H7 (cell line): ENCODE measurements at places on chromosomes 6 and 20.

- DNase-seq: no peak
Observed at GRCh38 chr6:148460876-148461646, 118.4 kb downstream of the SASH1 start.

DNA sequence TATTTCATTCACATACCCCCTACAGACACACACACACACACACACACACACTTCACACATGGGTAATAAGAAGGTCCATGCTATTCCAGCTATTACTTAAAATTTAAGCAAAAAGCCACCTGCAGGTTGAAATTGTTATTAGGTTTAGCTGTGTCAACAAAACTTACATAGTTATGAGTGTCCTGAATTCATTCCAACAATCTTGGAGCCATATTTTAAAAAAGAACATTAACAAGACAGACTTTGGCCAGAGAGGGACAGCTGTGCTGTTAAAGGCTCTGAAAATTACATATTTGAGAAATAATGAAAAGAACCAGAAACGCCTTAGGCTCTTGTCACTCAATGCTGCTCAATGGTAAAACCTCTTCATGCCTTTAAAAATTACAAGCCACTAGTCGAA is 455.3 kb downstream of the EPM2A start:
- no peak for DNase-seq

GRCh38 chr6:99349171-99350141 is at the start of gene FAXC:
FAXC (minus strand) TSS chr6:99349674; CDS start chr6:99349372, 302 bp downstream.
- peak; percentile 90 for DNase-seq

DNA sequence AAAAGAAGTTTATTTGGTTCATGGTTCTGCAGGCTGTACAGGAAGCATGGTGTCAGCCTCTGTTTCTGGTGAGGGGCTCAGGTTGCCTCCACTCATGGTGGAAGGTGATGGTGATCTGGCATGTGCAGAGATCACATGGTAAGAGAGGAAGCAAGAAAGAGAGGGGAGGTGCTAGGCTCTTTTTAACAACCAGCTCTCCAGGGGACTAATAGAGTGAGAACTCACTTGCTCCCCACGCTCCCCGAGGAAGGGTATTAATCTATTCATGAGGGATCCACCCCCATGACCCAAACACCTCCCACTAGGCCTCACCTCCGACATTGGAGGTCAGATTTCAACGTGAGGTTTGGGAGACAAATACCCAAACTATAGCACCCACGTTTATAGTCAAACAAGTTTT is 4.0 kb upstream of the GJB7 start:
- DNase-seq: no peak

DNA sequence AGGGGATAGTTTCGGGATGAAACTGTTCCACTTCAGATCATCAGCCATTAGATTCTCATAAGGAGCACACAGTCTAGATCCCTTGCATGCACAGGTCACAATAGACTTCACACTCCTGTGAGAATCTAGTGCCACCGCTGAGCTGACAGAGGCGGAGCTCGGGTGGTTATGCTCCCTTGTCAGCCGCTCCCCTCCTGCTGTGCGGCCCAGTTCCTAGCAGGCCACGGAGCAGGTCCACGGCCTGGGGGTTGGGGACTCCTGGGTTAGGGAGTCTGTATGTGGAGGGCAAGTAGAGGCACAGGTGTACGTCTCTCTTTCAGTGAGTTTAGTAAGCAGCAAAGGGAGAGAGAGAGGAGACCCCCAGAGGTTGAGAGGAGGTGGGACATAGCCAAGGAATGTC is 30.5 kb upstream of the MDFI start:
- no peak for DNase-seq

DNA sequence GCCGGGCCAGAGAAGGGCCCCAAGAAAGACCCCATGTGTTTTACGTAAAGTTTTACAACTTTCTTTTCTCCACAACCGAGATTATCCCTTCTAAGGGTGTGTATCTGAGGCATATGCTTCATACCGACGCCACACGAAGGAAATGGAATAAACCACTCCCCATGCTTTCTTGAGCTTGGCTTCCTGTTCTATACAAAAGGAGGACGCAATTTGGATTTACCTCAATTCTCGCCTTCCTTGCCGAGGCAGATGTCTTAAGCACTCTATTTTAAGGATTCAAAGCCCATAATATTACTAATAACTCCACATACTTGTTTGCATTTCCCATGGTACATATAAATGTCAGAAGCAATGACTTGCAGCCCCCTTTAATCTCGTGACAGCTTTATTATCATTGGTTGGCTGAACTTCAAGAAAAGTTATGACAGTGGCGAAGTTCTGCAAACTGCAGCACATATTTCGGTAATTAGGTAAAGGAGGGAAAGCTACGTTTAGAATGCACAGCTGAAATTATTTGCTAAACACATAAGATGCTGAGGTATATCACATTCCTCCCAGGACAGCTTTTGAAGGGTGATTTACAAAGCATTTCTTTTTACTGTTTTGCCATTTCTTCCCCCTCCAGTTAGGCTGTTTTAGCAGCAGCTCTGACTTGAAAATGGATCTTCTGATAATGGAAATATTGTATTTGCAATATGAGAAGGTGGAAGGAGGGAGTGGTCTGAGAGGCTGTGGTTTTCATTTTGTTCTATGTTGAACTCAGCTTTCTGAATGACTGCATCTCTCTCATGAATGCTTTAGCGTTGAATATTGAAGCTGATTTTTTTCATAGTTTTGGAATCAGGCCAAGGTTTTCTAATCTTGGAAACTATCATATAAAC is 330.5 kb downstream of the EPHA7 start:
- DNase-seq: no peak

DNA sequence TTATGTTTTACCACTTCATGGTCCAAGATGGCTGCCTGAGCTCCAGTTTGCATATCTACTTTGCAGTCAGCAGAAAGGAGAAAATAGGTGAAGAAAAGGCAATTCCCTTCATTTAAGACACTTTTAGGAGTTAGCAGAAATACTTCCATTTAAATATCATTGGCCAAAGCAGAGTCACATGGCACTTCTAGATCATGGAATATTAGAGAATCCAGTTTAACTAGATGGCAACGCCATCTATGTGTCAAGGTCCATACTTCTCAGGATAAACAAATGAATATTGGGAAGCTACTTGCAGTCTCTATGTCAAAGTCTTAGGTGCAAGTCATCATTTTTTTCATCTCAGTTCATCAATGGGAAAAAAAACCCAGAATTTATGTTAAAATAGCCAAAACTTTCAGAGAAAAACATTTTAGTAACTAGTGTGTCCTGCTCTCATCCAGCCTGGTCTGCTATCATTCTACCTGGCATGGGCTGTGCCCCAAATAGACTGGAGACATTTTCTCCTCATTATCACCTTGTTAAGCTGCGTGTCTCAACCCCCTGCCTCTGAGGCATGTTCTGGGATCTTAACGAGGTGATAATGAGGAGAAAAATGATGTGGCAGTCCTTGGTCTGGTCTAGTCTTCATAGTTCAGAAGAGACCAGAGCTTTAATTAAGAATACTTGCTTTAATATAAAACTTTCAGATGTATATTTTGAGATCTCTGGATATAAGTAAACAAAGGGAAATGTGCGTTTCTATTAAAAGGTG is 227.3 kb downstream of the TBX18 start:
- no peak for DNase-seq

DNA sequence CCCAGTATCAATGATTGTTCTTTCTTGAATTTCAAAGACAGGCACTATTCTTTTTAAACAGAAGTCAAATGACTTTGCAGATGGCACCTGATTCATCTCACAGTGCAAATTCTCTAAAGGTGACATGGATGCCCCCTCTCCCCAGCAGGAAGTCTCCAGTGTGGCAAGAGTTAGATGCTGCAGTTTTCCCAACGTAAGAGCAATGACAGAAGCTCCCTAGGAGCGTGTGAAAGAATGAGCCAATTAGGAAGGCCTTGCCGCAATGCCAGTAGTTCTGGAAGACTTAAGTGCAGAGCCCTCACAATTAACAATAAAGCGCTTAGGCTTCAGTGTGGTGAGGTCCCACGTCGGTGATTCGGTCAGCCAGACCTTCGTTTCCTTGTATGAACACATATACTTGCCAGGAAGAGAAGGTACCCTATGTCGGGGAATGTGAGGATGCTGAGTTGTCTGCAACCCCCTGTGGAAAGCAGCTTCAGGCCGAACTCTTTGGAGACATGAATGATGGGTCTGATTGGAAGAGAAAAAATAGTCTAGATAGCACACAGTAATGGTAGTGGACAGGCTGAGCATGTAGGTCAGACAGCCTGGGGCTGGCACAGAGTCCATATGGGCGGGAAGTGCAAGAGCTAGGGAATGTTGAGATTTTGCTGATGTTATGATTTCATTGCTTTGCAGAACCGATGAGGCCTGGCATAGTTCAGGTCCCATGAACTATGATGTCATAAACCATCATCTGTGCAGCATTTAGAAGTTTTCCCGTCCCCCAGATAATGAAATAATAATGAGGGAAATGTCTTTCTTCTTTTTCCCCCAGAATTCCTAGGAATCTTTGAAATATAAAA is 132.6 kb downstream of the PHACTR1 start:
- DNase-seq: no peak

DNA sequence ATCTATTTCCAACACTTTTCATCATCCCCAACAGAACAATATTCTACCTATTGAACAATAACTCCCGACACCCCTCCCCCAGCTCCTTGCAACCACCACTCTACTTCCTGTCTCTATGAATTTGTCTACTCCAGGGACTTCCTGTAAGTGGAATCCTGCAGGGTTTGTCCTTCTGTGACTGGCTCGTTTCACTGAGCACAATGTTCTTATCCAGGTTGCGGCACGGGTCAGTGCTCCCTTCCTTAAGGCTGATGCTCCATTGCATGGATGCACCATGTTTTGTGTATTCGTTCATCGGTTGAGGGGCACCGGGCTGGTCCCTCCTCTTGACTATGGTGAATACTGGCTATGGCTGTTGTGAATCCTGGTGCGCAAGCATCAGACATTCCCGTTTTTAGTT is 163.2 kb downstream of the TBXT start:
- DNase-seq: no peak

DNA sequence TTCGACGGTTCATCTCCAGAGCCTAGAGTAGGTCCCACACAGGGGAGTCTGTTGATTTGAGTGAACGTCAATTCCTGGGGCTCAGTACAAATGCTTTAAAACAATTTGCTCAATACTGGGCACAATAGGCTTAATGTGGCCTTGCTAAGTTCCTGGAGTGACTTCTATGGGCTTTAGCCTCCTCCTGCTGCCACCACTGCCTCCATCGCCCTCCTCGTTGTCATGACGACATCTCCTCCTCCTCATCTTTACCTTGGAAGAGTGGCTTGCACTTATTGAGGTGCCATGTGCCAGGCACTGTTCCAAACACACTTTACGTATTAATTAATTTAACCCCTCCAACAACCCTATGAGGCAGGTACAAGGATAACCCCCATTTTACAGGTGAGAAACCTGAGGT is 11.8 kb upstream of the ZMYND8 start:
- no peak for DNase-seq

DNA sequence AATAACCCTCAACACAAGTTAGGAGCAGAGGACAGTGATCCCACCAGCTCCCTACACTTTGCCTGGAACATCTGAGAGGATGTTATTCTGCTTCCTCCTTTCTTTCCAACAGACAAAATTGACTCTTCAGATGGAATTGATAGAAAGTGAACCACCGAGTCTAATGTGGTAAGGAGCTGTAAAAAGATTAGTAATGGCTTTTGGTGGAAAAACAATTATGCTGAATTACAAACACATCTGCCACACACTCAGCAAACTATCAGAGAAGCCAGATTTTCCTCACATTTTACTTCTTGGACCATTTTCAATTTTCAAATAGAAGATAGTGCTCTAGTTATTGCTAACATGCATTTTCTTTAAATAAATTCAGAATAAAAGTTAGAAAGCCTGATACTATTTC is 171.8 kb upstream of the COL21A1 start:
- DNase-seq: no peak

GRCh38 chr20:11714886-11715285 is 202.8 kb upstream of the BTBD3 start:
- no peak for DNase-seq

DNA sequence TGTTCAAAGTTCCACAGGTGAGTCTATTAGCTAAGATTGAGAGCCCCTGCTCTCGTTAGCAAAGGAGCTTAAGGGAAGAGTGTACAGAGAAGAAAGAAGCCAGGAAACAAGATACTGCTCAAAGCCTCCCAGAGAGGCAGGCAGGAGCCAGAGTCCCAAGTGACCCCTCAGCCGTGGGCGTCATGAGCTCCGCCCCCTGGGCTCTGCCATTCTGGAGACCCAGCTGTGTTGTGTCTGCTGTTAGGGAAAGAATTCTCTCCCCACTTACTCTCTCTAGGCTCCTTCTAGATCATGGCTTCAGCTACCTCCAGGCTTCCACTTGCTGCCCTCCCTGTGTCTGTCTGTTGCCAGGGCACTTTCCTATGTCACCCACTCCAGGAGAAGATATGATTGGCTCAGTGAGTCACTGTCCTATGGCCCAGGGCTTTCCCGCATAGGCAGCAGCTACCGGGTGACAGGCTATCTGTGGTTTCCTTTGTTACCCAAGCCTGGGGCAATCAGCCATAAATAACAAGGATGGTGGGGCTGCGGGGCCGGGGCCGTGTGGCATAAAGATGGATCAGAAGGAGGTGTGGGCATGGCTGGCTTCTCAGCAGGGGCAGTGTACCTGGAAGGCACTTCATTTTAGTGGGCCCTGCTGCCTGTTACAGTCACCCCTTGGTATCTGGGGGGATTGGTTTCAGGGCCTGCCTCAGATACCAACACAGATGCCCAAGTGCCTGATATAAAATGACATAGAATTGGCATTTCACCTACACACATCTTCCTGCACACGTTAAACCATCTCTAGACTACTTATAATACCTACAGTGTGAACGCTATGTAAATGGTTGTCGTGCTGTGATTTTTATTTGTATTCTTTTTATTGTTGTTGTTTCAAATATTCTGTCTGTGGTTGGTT is 118.9 kb downstream of the ARMC2 start:
- DNase-seq: peak; percentile 48
